GF-D8 (cell line): ENCODE measurements at places on chromosomes 11 and 22.

- no peak for DNase-seq
Measured at GRCh38 chr22:40510631-40511364, 125.7 kb downstream of the MRTFA start.

GRCh38 chr22:46233231-46233630 is 16.9 kb downstream of the CDPF1 start:
- DNase-seq: no peak

DNA sequence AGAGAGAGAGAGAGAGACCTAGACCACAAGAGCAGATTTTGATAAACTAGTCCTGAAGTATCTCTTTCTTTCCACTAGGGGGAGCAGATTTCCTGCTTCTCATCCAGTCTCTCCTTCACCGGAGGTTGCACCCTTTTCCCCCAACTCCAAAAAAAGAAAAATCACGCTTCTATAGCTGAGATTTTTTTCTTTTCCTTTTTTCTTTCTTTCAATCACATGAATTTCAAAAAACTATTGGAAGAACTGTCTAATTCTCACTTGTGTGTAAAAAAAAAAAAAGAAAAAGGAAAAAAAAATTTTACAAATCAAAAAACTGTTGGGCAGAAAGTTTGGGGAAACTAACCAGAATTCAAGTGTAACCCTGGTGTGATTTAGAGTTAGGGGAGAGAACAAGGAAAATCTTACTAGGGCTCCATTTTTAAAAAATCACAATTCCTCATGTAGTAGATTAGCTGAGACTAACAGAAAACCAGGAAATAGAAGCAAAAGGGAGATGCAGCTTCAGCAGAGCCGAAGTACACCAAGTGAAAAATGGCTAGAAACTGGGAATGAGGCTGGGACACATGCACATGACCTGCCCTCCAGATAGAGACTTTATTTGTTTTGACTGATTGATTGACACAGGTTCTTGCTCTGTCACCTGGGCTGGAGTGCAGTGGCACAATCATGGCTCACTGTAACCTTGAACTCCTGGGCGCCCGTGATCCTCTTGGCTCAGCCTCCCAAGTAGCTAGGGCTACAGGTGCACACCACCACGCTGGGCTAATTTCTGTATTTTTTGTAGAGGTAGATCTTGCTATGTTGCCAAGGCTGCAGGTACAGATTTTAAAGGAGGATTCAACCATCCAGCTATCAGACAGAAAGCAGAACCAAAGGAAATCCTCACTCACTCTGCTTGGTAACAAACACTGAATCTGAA is 27.1 kb downstream of the SDHD start:
- DNase-seq: peak; percentile 91

- DNase-seq: no peak
Measured at GRCh38 chr11:7977232-7977917, 9.8 kb upstream of the EIF3F start.

DNA sequence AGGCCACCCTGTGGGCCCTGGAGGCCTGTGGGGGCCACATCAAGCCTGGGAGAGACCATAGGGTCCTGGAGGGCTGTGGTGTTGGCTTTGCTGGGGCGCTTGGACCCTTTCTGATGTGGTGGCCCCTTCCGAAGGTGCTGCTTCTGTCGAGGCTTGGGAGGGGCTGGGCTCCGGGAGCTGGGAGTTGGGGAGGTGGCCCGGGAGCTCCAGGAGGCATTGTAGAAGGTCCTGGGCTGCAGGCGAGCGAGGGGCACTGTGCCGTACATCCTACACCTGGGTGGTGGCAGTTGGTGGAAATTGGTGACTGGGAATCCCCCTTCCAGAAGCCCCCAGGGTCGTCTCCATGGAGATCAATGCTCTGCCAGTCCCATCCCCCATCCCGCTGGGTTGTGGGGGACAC is 2.6 kb downstream of the PLA2G3 start:
- no peak for DNase-seq

DNA sequence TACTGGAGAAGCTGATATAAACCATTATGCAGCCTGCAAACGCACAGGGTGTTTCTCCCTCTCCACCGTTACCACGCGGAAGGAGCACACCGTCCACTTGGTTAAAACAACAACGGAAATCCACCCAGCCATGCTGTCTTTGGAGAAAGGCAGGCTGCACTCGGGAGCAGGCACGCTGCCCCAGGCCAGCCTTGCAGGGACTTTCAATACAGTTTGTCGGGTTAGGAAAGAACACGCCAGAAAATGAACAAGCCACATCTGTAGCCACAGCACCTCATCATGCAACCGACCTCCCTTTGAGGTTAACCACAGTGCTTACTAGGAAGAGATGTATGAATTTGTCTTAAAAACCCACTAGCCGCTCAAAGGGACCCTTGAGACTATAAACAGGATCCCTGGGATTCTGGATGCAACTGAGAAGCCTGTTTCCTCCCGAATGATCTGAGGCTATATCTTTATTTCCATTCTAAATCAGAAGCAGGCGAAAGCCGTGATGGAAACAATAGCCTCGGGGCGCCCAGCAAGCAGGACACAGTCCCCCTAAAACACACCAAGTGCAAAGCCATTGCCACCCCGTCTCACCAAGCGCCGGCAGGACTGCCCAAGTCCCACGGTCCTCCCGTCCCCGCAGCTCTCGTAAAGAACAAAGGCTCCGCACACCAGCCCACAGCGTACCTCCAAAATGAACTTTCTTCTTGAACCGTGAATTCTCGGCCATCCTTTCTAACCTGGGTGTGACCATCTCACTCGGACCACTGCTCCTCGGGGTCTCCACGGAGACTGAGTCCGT is 318.9 kb downstream of the CTTN start:
- peak; percentile 19 for DNase-seq

- no peak for DNase-seq
Measured at GRCh38 chr11:63873311-63873710, 34.4 kb downstream of the MARK2 start.

GRCh38 chr11:36450110-36450572 is 59.9 kb downstream of the TRAF6 start:
- no peak for DNase-seq

DNA sequence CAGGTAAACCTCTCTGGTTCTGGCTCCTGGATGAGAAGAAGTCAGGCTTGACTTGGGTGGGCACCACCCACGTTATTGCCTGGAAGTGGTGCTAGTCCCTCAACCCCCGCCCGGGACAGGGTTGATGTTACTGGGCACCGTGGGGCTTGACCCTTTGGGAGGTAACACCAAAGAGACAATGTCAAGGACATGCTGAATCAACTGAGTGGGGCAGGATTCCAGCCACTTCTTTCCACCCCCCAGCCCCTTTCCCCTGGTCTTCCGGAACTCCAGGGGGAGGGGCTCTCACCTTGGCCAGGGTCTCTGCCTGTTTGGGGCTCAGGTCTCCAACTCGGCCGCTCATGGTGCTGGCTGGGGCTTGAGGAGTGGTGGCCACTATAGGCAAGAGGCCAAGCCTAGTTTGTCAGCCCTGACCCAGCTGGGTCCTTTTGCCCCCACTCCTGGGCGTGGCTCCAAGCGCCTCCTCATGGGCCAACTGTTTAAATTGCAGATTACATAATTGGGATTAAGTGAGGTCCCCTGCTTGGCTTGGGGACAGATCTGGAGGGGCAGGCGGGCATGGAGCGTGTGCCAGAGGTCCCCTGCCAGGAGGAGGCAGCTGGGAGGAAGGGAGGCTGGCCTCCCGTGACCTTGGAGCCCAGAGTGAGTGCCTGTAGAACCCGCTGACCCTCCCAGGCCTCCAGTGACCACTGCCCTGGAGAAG is at the start of gene SEC14L3:
Gene SEC14L3 (minus strand): TSS at position 402 of the 703 bp plus-strand sequence. CDS start 59 bp downstream, at position 343.
- no peak for DNase-seq

GRCh38 chr22:33056690-33057089 is 1.5 kb downstream of the SYN3 start:
- no peak for DNase-seq

- no peak for DNase-seq
Measured at GRCh38 chr11:69017951-69018350, 4.9 kb upstream of the MRGPRF start.

- no peak for DNase-seq
Measured at GRCh38 chr22:43535741-43536140, 123.9 kb downstream of the MPPED1 start.

- no peak for DNase-seq
Measured at GRCh38 chr11:91164452-91164822, 941.6 kb upstream of the CHORDC1 start.

DNA sequence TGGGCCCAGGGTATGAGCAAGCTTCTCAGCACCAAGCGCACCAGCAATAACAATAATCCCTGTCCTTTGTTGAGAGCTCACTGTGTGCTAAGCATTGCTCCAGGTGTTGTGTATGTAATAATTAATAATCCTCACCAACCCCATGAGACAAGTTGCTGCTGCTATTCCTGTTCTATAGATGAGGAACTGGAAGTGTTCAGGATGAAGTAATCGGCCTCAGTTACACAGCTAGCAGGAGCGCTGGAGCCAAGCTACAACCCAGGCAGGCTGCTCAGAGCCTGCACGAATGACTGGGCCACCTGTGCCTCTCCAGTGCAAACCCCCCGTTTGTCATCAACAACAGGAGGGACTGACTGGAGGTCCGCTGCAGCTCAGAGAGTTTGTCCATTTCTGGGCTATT is 35.2 kb upstream of the CECR2 start:
- DNase-seq: no peak

DNA sequence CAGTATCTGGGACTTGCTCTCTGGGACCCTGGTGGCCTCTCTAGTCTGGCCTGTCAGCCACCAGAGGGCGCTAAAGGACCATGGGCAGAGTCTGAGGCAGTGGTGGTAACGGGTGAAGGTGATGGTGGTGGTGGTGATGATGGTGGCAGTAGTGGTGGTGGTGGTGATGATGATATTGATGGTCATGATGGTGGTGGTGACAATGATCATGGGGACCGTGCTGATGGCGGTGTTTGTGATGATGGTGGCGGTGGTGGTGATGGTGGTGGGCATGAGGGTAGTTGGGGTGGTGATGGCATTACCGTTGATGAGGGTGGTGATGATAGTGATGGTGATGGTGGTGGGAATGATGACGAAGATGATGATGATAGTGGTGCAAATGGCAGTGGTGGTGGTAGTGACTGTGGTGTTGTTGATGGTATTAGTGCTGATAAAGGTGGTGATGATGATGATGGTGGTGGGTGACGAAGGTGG is 16.0 kb downstream of the TRPM5 start:
- no peak for DNase-seq

GRCh38 chr11:47552056-47552565 is 821 bp downstream of the CELF1 start:
- no peak for DNase-seq

- no peak for DNase-seq
Measured at GRCh38 chr11:1714908-1715885, 18.2 kb downstream of the KRTAP5-6 start.

- DNase-seq: no peak
Measured at GRCh38 chr11:1389932-1390568, at the start of gene BRSK2. Gene BRSK2 (plus strand): TSS chr11:1389934. CDS start chr11:1390285, 351 bp downstream.

DNA sequence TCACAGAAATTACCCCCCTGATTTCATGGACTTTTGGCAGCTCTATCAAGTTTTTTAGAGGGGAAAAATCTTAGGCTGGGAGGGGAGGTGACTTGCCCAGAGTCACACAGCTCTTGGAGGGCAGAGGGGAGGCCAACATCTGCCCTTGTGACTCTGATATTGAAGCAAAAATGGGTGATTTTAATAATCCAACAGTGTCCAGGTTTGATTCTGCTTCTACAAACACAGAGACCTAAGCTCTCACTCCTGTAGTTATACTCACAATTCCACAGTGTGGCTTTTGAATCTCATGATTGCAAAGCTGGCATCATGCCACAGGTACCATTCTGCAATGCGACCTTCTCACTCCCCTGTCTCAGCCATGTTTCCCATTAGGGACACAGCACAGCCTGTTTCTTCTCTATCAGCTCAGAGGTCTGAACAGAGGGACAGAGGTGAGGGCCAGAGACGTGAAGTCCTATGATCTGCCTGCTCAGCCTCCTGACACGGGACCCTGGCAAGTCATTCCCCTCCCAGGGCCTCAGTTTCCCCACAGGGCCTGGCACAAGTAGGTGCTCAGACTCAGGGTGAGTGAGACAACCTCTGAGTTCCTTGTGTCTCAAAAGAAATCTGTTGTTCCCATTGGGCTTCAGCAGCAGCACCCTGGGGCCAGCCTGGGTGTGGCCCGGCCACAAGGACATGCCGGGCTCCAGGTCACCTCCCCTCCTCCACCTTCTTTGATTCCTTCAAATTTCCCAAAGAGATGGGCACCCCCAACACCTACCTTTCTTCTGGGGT is 766 bp downstream of the APOL2 start:
- DNase-seq: no peak

DNA sequence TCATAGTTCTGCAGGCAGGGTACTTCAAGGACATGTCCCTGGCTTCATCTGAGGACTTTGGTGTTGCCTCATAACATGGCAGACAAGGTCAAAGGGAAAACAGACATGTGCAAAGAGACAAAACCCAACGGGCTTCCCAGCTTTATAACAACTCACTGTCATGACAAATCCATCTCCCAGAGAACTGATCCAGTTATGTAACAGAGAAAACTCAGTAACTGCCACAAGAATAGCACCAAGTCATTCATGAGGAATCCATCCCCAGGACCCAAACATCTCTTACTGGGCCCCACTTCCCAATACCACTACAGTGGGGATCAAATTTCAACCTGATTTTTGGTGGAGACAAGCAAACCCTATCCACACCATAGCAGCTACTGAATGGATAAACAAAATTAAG is 13.0 kb downstream of the OR52N4 start:
- DNase-seq: no peak

- DNase-seq: peak; percentile 68
Measured at GRCh38 chr11:119085437-119085847, 761 bp downstream of the HMBS start.

GRCh38 chr22:40951795-40952605 is 822 bp downstream of the RBX1 start:
- no peak for DNase-seq

- DNase-seq: no peak
Measured at GRCh38 chr11:122979815-122980595, 1.6 kb downstream of the BSX start.

GRCh38 chr11:93491973-93492372 is 51.2 kb downstream of the SMCO4 start:
- no peak for DNase-seq

GRCh38 chr11:122721964-122722266 is 66.4 kb downstream of the UBASH3B start:
- no peak for DNase-seq

DNA sequence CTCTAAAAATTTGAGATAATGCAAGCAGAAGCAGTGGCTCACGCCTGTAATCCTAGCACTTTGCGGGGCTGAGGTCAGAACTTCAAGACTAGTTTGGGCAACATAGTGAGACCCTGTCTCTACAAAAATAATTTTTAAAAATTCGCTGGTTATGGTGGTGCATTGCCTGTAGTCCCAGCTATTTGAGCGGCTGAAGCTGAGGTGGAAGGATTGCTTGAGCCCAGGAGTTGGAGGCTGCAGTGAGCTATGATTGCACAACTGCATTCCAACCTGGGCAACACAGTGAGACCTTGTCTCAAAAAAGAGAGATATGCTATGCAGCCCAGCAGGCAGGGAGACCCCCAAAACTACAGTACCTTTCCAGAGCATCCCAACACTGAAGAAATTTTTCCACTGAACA is 2.3 kb downstream of the CTSC start:
- DNase-seq: no peak
